Sciatic nerve (tissue), 2 donors: ENCODE measurements at places on chromosomes 12 and 14. TPM values are rescaled to one million over a fixed set of nuclear protein-coding genes. Genes with fewer than 3 reads are reported as not detected.

DNA sequence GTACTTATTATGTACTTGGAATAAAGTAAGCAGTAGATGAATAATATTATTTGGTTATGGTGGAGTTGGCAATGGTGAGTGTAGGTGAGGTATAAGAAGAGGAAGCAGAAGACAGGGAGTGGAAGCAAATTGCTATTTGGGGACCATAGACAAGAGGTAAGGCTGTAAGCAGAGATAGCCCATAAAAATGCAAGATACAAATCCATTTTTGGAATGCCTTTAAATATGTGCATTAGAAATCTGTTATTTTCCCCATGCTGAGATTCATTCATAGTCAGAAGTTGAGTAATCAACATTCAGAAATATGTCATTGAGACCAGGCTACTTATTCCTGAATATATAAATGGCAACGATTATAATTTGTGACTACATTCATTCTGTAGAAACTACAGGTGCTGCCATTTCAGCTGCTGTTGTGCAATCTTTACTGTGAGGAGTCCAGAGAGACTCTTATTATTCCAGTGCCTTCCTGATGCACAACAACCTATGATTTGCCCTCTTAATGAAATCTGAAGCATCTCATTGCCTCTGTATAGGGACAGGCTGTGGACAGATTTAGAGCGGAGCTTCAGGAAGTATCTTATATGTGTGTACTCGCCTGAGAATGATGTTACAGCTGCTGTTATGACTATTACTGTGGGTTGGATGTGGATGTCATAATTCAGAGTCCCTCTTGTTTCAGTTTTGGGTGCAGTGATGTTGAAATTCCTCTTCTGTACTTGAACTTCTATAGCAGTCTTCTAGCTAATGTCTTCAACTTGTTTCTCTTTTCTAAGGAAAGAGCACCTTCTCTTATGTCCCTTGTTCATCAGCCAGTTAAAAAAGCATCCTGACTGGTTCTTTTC is 173.8 kb downstream of the NAV3 start:
- DNase-seq: no peak

DNA sequence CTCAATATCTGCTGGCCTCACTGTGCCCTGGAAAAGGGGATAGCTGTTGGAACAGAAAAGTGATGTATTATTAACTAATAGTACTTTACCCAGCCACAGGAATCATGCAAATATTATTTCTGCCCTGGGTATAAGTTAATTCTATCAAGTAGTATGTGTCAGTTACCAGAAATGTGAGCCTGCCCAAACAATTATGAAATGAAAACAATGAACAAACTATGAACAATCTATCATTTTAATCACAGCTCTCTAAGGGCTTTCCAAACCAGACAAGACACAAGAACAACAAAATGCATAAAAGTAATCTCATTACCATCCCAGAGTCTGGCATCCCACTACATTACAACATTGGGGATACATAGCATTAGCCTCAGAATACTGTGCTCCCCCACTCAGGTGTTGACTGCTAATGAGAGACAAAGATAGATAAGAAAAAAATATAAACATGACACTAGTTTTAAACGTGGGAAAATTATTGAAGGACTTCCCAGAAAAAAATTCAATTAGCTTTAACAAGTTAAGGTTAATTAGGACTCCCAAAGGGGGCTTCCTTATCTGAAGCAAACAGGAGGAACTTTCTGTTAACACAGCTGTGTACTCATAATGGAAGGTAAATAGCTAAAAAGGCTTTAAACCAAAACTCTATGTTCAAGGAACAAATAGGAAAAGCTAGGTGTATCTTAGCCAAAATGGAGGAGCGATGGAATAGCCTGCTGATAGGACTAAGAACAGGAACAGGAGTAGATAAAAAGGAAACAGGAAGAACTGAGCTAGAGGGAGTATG is 3.3 kb downstream of the DCAF5 start:
- no peak for DNase-seq

DNA sequence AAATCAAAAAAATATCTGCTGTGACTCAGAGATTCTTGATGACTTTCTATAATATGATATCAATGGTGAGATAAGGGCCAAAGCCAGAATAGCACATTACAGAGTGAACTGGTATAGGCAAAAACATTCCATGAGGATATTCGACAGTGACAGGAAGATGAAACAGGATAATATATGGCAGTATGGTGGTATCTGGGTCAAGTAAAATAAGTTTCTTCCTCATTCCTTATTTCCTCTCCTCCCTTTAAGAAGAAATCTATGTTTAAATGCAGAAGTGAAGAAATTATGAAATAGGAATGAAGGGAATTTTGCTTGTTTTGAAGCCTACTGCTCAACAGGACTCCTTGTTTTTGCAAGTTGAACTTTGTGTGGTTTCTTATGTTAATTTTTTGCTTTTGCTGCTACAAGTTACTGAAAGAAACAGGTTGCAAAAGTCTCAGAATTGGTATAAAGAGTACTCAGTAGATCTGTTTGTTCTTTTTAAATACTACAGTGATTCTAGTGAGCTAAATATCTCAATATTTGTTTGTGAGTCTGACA is 7.0 kb downstream of the ACSS3 start:
- DNase-seq: no peak

DNA sequence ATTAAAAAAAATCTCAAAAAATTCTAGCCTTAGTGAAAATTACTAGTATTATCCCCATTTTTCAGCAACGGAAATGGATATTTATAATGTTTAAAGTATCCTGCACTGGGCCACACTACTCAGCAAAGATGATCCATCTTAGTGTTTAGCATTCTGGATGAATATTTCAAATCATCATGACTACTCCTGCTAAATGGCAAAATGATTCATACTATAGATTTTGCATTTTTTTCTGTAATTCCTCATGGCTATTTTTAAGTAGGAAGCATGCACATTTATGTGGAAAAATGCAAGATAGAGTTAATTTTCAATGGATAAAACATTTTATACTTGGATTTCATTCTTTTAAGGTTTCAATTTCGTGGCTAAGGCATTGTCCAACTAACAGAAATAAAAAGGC is 59.6 kb downstream of the LRFN5 start:
- no peak for DNase-seq

GRCh38 chr12:31321897-31322228 is 4.1 kb downstream of the SINHCAF start:
- DNase-seq: no peak

- DNase-seq: no peak
Observed at GRCh38 chr14:74019408-74020137, 424 bp downstream of the BBOF1 start.

- DNase-seq: peak; percentile 45
Observed at GRCh38 chr12:34392741-34393085, 370.4 kb downstream of the ALG10 start.

DNA sequence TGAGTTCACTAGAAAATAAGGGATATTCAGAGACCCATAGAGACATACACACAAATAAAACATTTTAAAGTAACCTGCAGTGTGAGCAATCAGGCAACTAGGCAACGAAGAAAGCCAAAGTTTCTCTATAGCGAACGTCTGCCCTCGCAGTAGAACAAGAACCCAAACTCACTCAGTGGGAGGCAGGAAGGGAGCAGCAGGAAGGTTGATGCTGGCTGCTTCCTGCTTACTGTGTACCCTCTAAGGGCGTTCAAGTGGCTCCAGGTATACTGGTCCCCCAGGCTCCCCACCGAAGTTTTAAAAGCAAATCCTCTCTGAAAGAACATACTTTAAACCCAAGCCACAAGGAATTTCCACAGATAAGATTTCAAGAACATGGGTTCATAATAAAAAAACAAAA is 249.3 kb downstream of the FOXN3 start:
- DNase-seq: no peak

DNA sequence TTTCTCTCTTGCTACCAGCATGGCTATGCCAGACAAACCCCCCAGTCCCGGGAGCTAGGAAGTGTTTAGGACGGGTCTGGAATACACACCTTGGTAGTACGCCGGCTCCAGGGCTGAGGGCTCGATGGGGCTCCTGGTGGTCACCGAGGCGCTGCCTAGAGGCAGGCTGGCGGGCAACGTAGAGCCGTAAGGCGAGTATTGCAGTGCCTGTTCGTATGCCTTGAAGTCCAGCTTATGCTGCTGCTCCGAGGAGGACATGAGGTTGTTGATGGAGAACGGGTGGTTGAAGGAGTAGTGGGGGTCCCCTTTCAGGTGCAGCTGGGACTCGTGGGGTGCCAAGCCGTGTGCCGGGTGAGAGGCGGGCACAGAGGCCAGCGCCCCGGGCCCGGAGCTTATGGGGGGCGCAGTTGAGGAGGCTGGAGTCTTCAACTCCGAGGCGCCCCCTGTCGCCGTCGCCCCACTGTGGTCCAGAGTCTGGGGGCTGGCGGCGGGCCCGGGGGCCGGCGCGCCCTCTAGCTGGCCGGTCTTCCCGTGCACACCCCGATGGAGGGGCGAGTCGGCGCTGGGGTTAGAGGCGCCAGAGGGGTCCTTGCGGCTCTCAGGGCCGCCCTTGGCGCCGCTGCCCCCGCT is 3.6 kb downstream of the FOXA1 start:
- DNase-seq: no peak

- DNase-seq: no peak
Observed at GRCh38 chr14:68501171-68501570, 291.7 kb downstream of the ZFP36L1 start.

DNA sequence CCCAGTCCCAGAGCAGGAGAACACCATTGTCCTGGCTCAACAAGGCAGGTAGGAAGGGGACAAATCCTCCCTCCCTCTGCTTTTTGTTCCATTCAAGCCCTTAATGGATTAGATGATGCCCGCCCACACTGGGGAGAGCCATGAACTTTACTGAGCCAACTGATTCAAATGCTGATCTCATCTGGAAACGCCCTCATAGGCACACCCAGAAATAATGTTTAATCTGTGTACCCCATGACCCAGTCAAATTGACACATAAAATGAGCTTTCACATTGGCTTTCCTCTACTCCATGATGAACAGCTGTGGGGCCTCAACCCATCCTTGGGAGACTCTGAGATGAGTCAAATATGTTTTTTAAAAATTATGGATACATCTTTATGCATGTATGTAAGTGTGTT is 141.8 kb downstream of the GALC start:
- DNase-seq: no peak

GRCh38 chr14:78316786-78317185 is 146.6 kb downstream of the NRXN3 start:
- no peak for DNase-seq

GRCh38 chr14:35332517-35333263 is 40.5 kb downstream of the PSMA6 start:
- no peak for DNase-seq

DNA sequence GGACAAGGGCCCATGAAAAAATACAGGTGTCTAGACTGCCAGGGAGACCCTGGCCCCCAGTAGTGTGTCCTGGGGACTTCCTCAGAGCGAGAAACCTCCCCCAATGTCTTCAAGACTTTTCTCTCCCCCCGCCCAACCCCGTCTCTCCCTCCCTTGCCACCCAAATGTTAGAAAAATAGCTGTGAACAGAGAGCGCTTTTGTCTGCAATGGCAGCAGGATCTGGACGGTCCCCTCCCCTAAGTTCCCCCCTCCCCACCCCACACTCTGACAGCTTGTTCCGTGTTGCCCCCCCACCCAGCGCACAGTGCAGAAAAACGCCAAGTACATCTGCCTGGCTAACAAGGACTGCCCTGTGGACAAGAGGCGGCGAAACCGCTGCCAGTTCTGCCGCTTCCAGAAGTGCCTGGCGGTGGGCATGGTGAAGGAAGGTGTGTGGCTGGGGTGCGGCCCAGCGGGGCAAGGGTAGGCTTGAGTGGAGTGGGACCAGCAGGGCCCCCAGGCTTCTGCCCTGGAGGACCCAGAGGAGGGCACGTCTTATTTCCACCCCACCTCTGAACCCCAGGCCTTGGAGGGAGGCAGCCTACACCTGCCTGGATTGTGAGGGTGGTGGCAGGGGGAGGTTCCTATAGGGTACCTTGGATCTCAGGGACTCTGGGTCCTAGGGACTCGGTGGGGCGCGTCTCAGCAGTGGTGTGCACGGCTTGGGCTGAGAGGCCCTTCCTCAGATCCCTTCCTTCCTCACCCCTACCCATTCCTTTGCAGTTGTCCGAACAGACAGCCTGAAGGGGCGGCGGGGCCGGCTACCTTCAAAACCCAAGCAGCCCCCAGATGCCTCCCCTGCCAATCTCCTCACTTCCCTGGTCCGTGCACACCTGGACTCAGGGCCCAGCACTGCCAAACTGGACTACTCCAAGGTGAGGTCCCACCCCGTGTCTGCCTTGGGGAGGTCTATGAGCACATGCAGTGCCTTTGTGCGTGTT is 4.8 kb downstream of the NR4A1 start:
- peak; percentile 81 for DNase-seq

GRCh38 chr12:93740751-93741150 is 63.6 kb downstream of the CRADD start:
- no peak for DNase-seq

DNA sequence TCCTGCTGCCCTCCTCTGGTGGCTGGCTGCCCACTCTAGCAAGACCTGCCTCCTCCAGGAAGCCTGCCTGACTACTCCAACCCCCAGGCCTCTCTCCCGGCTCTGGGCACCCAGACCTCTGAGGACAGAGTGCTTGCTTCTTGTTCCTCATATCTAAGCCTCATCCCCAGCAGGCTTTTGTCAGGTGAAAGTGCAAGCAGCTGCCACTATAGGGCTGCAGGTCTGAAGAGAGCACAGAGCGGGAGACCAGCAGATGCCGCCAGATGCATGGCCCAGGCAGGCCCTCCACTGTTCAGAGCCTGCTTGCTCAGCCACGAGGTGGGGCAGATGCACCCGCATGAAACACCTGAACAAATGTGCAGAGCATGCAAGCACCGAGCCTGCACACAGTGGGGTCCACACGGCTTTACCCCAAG is 73.0 kb downstream of the SERPINA3 start:
- no peak for DNase-seq

- no peak for DNase-seq
Observed at GRCh38 chr14:105066240-105067071, 1.2 kb upstream of the GPR132 start.

GRCh38 chr12:95208678-95209077 is 8.6 kb downstream of the FGD6 start:
- no peak for DNase-seq

GRCh38 chr12:13074396-13075117 is 28.9 kb downstream of the GSG1 start:
- DNase-seq: no peak

GRCh38 chr12:122031342-122032216 is 9.9 kb downstream of the BCL7A start:
- DNase-seq: peak; percentile 67

- DNase-seq: no peak
Observed at GRCh38 chr12:44847888-44848702, 28.0 kb downstream of the NELL2 start.

GRCh38 chr12:47397664-47398281 is 308.1 kb downstream of the RPAP3 start:
- DNase-seq: no peak

GRCh38 chr14:51370758-51371386 is 130.8 kb downstream of the TMX1 start:
- DNase-seq: no peak

- DNase-seq: peak; percentile 51
Observed at GRCh38 chr12:112169161-112169872, 44.0 kb downstream of the TRAFD1 start.

APOF gene
- total RNA-seq: not detected

IFNG gene
- 0.40 TPM for total RNA-seq

GLT8D2 gene
- 44.8 TPM for total RNA-seq

RDH16 gene
- 1.4 TPM for total RNA-seq

TESPA1 gene
- 3.1 TPM for total RNA-seq

SMIM41 gene
- 12.4 TPM for total RNA-seq

SLC25A47 gene
- total RNA-seq: not detected

MYH6 gene
- not detected for total RNA-seq

SRRM4 gene
- 0.04 TPM for total RNA-seq

TEX52 gene
- not detected for total RNA-seq

ST8SIA1 gene
- total RNA-seq: 5.5 TPM

SLC16A7 gene
- 23.2 TPM for total RNA-seq

PRPH gene
- total RNA-seq: 3.7 TPM

KIF5A gene
- total RNA-seq: 5.6 TPM

TBC1D30 gene
- 6.2 TPM for total RNA-seq

C12orf54 gene
- 2.4 TPM for total RNA-seq

A2M gene
- total RNA-seq: 942 TPM

CLEC14A gene
- total RNA-seq: 47.3 TPM
